IPS DF 19.7 (cell line): ENCODE measurements at places on chromosomes 5 and 9.

GRCh38 chr5:33494466-33494865 lies 53.7 kb downstream of the TARS1 start:
- no peak for DNase-seq

DNA sequence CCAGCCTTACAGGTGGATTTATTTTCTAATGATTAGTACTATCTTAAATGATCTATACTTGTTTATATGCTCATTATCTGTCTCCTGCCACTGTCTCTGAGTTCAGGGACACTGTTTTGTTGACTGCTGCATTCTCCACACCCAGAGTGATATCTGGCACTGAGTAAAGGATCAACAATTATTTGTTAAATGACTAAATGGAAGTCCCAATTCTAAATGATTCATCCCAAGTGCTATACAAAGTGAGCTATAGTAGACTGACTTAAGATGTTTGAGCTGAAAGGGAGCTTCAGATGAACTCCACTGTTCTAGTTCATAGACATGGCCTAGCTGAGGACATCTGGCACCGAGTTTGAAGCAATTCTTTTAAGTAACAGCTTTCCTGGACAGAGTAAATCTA lies 40.5 kb downstream of the ITGA2 start:
- no peak for DNase-seq

- no peak for DNase-seq
These were observed 158.3 kb downstream of the KCTD16 start for GRCh38 chr5:144328980-144329379.

- DNase-seq: no peak
These were observed 100.2 kb downstream of the PIK3R1 start for GRCh38 chr5:68315679-68316271.

DNA sequence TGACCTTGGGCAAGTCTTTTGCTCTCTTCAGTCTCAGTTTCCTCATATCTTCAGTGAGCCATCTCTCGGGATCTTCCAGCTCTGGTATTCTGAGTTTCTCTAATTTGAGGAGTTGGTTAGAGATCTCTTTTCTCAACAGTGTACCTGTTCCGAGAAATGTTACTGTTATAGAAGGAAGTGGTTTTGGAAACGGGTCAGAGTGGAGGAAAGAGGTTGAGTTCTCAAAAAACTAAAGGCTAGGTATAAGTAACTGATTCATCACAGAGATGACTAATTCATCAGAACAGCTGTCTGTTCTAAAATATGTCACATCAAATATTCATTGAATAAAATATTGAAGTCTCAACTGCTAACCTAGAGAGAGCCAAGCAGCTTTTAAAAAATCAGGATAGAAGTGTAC lies 106.6 kb downstream of the PALM2AKAP2 start:
- DNase-seq: no peak

- DNase-seq: no peak
These were observed 144.2 kb upstream of the RAI14 start for GRCh38 chr5:34511915-34512314.

- DNase-seq: no peak
These were observed 97.6 kb upstream of the SPRY4 start for GRCh38 chr5:142422429-142422828.

DNA sequence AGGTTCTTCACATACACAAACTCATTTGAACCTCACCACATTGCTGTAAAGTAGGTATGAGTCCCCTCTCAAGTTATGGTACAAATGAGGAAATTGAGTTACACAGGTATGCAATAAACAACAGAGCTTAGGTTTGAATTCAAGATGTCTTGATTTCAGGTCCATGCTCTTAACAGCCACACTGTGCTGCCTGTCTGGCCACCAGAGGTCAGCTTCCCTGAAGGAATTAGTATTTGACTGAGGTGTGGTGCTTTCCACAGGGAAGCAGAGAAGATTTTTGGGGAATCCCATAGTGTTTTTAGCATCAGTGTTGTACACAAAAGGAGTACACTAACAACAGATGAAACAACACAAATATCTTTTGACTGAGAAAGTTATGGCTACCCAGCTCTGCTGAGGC lies 94.4 kb upstream of the ITGA1 start:
- no peak for DNase-seq

- no peak for DNase-seq
These were observed 27.4 kb downstream of the CENPK start for GRCh38 chr5:65535529-65535987.

GRCh38 chr5:138495351-138495750 lies 30.1 kb downstream of the EGR1 start:
- no peak for DNase-seq

- DNase-seq: no peak
These were observed 581 bp upstream of the C9orf40 start for GRCh38 chr9:74953235-74953751.

- no peak for DNase-seq
These were observed 29.5 kb downstream of the C5orf15 start for GRCh38 chr5:133938929-133939328.

DNA sequence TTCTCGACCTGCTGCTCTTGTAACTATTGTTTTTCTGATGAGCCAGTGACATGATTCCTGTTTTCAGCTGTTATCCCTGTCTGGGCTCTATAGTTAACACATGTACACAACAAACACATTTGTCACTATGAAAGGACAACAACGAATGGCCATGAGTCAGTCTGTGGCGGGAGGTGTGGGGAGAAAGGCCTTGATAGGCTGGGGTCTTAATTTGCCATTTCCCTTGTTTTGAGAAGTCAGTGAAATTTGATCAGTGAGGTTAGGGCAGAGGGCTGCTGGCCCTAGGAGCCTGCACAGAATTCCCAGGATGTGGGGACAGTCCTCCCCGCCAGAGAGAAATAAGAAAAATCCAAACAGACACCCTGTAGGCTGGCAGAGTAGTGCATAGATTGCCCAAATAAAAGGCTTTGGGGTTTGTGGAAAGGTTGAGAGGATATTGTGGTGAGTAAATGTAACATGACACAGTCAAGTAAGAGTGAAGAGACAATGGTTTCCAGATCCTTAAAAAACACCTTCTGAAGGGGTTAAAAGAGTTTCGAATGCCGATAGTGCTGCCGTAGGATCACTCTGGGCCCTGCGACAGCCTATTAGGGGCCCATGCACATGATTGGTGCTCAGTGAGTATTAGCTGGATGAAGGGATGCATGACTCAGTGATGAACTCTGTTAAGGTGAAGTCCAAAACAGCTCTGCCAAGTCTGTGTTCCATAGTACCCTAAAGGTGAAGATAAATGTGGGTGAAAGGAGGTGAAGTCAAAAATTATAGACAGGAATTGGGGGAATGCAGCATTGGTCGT lies 110.9 kb upstream of the PRRC1 start:
- DNase-seq: peak; percentile 12

DNA sequence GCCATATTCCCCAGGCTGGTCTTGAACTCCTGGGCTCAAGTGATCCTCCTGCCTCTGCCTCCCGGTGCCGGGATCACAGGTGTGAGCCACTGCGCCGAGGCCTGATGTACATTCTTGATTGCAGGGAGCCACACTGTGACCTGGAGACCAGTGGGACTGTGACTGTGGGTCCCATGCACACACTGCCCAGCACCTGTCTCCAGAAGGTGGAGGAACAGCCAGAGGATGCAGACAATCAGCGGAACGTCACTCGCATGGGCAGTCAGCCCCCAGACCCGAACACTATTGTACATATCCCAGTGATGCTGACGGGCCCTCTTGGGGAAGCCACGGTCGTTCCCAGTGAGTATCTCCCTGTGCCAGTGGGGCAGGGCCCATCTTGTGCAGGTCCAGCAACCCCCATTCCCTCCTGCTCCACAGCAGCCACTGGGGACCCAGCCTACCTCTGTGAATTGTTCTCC lies 147.3 kb downstream of the CACNA1B start:
- no peak for DNase-seq

GRCh38 chr5:69211200-69211599 lies 21.8 kb downstream of the CENPH start:
- DNase-seq: no peak

GRCh38 chr5:34007201-34007620 lies 639 bp downstream of the AMACR start:
- DNase-seq: no peak

DNA sequence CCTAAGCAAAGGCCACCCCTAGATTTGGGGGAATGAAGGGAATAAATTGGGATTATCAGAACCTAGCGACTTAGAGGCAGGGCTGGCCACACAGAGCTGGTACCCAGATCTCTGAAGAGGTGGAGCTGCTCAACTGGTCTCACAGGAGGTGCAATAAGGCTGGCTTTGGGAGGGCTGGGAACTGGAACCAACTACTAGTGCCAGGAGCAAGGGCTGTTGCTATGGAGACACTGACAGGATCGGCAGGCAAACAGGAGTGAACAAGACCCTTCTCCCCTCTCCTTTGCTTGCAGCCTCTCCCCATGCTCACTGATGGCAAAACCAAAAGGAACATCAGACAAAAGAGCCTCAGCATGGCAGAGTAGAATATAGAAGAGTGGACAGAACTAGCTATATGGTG lies 17.0 kb upstream of the WHRN start:
- DNase-seq: no peak

- DNase-seq: no peak
These were observed 95.9 kb upstream of the MVB12B start for GRCh38 chr9:126230692-126231091.

DNA sequence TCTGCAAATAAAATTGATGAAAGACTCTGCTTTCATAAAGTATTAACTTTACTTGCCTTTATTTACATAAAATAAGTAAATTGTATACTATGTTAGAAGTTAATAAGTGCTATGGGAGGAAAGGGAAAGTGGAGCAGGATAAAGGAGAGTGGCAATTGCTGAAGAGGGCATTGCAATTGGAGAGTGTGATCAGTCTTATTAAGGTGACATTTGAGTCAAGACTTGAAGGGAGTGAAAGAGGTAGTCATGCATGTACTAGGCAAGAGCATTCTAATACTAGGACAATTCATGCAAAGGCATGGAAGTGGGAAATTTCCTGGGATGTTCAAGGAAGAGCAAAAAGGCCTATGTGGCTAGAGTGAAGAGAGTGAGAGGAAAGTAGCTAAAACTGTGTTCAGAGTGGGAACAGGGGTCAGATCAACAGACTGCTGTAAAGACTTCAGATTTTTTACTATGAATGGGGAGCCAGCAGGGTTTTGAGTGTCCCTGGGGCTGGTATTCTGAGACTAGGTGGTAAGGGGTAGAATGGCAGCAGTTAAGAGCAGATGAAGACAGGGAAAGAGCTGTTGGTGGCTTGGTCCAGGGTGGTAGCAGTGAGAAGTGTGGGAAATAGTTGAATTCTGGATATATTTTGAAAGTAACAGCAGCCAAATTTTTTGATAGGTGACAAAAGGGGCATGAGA lies 182.3 kb upstream of the RIOK2 start:
- no peak for DNase-seq

GRCh38 chr9:70092190-70092589 lies 48.5 kb downstream of the MAMDC2 start:
- DNase-seq: no peak

DNA sequence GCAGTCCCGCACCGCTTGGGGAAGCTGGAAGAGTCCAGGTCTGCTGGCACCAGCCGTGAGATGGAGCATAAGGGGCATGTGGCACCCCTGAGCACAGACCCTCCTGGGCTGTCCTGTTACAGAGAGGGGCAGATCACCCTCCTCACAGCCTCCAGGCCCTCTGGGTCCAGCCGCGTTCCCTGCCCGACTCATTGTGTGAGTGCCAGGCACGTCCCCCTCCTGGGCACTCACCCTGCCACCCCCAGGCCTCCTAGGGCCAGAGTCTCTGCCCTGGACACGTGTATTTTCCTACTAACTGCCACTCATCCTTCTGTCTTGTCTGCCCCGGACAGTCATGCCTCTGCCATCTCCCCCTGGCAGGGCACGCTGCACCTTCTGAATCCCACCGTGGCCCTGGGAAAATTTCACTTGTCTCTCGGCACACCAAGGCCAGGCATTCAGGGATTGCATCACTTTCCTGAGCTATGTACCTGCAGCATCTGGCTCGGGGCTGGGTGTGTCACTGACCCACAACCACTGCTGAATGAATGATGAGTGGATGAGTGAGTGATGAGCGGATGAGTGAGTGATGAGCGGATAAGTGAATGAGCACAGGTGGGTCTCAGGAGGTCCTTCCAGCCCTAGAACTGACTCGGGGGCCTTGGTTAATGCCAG lies 21.5 kb upstream of the FCN1 start:
- no peak for DNase-seq
